ENCODE measurements at places on chromosomes 12 and 14.

- DNase-seq, result no peak
These were observed 1366.8 kb upstream of the TMEM132C start for GRCh38 chr12:126899926-126900792.

DNA sequence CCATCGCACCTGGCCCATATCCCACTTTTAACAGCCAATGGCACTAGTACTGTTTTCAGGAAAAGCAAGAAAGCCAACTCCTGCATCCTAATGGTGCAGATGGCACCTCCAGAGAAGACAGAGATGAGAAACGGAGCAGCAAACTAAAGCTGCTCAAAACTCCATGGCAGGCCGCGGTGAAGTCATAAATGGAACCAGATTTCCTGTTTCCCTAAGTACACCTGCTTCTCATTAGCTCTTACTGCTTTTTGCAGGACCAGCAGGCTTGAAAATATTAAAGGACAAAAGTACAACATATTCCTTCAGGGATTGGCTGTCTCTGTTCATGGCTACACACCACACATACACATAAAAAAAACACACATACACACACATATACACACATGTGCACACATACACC is 36.7 kb upstream of the LGALS3 start:
- no peak for DNase-seq

GRCh38 chr14:73248108-73248868 is 11.0 kb downstream of the PAPLN start:
- DNase-seq, result no peak

GRCh38 chr14:100486025-100486828 is 101.0 kb downstream of the BEGAIN start:
- DNase-seq, result peak; percentile 34

DNA sequence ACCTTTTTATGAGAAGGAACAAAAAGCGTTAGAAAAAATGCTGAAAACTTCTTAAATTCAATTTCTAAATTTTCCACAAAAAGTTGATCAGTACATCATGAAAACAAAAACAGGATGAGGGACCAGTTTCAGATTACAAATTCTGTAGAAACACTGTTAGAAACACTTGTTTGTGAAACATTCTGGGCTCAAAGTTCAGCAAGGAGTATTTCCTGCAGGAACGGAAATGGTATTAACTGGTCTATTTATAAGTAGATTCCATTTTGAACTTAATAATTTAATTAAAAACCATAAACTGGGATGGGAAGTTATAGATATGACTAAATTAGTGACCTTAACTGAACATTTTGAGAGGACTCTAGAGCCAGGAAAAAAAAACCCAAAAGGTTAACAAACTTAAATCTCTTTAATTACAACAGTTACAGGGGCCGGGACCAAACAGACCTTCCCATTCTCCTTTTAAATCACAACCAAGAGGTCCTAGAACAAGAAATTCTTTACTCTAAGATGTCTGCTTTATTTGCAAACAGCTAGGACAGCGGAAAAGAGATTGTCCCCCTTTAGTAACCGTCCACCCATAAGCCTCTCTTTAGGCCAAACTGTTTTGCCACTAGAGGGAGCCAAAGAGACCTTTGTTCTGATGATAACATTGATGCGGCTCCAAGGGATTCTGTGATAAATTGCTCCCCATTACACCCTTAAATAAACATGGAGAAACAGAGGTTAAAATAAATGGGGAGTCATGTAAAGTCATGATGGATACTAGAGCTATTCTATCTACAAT is 69.0 kb upstream of the RERGL start:
- DNase-seq, result peak; percentile 54

- DNase-seq, result no peak
These were observed 565 bp downstream of the CCDC77 start for GRCh38 chr12:402029-402389.

- DNase-seq, result no peak
These were observed 29.7 kb upstream of the INSM2 start for GRCh38 chr14:35504260-35504659.

DNA sequence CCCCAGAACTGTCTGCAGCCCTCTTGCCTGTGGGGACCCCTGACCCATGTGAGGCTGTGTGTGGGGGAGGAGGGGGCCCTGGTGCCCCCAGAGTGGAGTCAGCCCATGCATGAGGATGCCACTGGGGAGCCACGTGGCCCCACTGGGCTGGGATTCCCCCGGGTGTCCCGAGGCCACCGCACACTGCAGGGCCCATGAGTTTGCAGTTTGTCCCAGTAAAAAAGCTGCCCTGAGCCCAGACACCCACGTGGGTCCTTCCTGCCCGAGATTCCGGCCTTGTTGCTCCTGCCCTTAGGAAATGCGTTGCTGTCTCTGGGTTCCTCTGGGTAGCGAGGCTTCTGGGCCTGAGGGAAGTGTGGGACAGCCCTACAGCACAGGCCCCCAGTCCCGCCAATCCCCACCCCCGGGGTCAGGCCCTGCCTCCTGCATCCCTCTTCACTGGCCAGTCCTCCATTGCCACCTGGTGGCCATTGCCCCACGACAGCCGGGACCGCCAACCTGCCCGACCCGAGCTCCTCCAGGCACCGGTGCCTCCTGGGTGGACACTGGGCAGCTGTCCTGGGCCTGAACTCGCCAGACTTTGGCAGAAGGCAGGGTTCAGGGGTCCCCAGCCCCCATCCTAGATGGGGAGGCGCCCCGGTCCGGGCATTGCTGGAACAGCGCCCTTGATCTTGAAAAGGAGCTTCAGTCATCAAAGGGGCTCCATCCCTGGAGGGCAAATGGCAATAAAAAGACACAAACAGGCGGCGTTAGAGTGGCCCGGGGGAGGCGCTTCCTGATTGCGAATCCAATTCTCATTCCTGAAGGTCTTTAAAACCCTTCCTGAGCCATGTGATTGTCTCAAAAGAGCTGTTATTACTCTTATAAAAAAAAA is 15.6 kb upstream of the C14orf180 start:
- peak; percentile 51 for DNase-seq

DNA sequence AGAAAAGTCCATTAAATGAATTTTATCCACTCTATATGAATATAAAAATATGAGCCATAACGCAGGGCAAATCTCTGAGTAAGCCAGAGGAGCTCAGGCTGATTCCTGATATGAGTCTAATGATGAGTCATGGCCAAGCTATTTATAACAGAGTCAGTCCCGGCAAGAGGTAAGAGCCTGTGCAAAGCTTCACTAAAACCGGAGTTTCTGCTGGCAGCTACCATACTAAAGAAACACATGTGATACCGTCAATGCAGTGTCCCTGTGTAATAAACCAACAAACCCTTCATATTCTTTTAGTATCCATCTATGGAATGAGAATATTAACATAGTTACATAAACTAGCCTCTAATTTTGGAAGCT is 319.4 kb downstream of the KCNC2 start:
- DNase-seq, result peak; percentile 23

DNA sequence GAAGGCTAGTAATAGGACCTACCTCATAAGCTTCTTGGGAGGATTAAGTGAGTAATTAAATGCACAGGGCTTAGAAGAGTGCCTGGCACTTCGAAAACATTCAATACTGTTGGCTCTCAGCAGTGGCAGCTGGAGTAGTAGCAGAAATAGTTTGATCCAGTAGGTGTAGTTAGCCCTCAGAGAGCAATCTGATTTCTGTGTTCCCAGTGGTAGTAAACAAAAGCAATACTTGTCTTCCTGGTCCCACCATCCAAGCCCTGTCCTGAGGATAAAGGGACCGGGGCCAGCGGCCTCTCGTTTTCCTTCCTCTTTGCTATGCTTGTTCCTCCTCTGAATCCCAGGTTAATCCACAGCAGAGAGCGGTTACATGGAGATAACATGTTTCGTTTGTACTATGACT is 131.6 kb downstream of the SAMD4A start:
- no peak for DNase-seq

DNA sequence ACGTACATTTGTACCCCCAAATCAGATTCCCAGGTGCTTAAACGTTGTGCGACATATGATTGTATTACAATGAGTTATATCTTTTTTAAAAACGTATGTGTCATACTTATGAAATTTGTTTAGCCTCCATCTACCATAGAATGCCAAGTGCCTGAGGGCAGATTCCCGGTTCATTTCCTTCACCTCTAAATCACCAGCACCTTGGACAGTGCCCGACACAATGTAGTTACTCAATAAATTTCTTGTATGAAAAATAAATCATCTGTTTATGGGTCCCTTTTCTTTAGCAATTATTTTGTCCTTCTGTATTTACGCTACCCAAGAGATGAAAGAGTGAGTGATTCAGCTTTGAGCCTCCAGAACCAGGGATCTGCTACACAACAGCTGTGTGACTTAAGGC is 157.4 kb downstream of the TBX5 start:
- no peak for DNase-seq

- DNase-seq, result no peak
These were observed 46.3 kb upstream of the FLRT2 start for GRCh38 chr14:85483652-85484051.

- DNase-seq, result no peak
These were observed 15.8 kb downstream of the FBXW8 start for GRCh38 chr12:116926283-116927243.

DNA sequence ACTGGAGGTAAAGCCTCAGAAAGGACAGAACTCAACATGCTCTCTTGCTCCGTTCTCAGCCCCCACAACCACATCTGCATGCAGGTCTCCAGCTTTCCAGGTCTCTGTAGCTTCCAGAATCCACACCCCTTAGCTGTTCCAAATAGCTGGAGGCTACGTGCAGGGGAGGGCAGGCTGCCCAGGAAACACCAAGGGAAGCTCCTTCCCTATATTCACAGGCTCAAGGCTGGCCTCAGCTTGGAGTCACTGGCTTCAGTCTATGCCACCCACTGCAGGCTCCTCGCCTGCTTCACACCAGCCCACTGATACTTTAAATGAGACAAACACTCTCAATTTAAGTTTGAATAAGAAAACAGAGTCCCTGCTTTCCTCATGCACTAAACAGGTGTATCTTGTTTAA is 73.3 kb downstream of the ASCL4 start:
- no peak for DNase-seq

- DNase-seq, result no peak
These were observed 132.4 kb upstream of the PZP start for GRCh38 chr12:9340422-9341259.

- no peak for DNase-seq
These were observed 165.8 kb upstream of the SYT1 start for GRCh38 chr12:78698747-78699146.

DNA sequence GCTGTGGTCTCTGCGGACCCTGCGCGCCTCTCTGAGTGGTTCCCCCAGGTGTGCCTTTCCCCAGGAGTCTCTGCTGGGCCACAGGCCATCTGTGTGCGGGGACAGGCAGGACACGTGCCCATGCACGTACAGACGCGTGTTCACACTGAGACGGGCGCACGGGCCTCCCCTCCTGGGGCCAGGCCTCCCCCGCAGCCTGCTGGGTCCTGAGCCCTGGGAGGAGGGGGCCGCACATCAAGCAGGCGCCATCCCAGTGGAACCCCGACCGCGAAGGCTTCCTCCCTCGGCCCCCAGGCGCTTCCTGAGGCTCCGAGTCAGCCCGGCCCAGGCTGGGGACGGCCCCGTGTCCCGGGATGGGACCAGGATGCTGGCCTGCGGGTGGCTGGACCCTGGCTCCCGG is 39.7 kb downstream of the LRCOL1 start:
- DNase-seq, result no peak

Data from CD4-positive, alpha-beta T cell treated with Interleukin-15 for 4 hours (primary cell).